ENCODE measurements at places on chromosomes 6 and 20. TPM values are rescaled to one million over a fixed set of nuclear protein-coding genes. Genes with fewer than 3 reads are reported as not detected.

- no peak for DNase-seq
Measured at GRCh38 chr20:4161401-4162251, 146.3 kb upstream of the RNF24 start.

GRCh38 chr6:101462576-101462975, 69.1 kb downstream of the GRIK2 start:
- no peak for DNase-seq

- DNase-seq, result no peak
Measured at GRCh38 chr20:59145924-59146779, 17.5 kb upstream of the ZNF831 start.

GRCh38 chr6:53931086-53931485, 136.3 kb downstream of the LRRC1 start:
- no peak for DNase-seq

DNA sequence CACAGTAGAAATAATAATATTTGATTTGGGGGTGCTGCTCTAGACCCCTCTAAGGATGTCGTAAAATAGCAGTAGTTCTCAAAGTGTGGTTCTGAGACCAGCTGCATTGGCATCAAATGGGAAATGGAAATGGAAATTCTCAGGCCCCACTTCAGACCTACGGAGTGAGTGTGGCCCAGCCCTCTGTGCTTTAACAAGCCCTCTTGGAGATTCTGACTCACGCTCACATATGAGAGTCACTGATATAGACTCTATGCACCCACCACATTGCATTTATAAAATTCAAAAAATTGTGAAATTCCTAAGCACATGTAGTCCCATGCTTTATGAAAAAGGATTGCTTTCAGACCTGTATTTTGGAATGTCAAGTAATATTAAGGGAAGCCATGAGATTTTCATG, 14.2 kb upstream of the PPP1R16B start:
- no peak for DNase-seq

DNA sequence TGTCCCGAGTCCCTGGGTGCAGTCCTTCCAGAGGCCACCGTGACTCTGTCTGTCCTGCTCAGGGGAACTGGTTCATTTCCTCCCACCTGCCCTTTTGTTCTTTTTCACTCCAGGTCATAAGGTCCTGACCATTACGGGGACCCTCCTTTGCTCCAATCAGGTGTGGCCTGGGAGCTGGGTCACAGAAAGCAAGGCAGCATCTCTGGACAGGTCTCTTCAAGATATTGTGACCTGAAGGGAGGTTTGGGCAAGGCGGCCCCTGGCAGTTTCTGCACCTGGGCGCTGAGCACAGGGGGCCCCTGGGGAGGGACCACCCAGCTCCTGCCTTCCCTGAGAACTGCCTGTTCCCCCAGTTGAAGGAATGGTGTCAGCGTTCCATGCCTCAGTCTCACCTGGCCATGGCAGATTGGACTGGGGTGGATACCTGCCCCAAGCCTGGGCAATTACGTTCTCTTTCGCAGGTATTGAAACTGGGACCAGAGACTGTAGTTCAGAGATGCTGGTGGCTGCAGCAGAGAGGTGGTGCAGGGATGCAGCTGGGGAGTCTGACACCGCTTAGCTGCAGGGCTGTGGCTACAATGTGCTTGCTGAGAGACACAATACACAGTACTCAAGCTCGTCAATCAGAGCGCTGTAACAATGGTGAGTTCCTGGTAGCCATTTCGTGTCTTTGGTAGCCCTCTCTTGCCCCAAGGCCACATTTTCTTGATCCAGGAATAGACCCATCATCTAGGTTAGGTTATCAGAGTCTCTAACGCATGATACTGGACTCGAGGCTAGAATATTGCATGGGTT, 15.6 kb upstream of the NELFCD start:
- no peak for DNase-seq

DNA sequence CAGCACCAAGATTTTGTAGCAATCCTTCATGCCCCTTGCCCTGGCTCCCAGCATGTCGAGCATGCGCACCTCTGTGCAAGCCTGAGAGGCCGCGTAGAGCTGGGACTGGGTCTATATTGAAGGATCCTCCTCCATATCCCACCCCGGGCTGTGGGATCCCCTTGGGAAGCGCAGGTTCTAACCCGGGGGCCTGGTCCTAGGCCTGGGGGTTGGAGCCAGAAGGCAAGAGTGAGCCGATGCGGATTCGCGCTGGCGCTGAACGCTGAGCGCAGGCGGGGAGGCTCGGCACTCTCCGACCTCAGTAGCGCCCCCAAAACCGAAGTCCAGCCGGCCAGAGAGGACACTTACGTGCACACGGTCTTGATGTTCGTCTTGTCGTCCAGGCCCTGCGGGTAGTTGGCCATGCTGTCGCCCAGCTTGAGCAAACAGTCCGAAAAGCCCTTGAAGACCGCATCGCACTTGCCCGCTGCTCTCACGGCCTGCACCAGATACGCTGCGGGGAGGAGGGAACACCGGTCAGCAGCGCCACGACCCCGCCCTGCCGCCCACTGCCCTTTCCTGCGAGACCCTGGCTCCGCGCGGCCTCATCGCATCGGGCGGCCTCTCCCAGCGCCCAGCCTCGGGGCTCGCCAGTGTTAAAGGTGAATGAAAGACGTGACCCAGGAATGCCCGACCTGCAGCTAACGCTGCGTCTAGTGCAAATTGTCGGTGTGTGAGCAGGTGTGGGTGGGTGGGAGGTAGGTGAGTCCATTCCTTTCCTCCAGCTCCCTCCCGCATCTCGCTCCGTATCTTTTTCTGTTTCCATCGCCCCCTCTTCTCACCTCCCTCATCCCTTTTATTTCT, 4.5 kb downstream of the NRN1 start:
- no peak for DNase-seq

DNA sequence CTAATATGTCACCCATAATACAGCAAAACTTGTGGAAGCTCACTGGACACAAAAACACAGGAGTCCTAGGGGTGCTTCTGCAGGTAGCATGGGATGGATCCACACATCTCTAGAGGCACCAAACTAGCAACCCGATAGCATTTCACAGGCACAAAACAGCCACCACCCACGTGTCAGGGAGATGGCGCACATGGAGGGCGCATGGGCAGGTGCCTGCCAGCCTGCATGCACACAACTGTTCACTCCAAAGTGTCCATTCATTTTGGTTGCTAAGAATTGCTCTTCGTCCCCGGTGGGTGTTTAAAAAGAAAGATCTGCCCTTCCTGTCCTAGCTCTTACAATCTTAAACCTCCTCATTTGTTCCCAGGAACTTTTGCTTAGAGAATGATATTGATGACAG, 171.3 kb downstream of the SYNDIG1 start:
- DNase-seq, result no peak

- no peak for DNase-seq
Measured at GRCh38 chr6:32764048-32764447, 716 bp upstream of the HLA-DQB2 start.

DNA sequence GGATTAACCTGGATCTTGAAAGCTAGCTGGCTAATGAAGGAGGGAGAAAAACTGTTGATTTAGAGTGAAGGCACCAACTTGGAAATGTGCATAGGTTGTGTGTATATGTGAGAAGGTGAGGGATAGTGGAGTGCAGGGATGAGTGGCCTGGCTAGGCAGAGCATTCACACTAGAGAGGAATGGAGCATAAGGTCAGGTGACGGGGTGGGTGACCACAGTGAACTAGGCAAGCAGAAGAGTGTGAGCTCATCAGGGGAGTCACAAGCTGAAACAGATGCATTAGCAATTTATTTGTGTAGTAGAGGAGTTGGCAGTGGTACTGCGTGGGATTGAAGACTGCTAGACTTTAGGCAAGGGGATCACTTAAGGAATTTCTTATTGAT, 10.5 kb downstream of the ANKRD66 start:
- no peak for DNase-seq

- no peak for DNase-seq
Measured at GRCh38 chr20:62060631-62061541, 4.8 kb downstream of the TAF4 start.

DNA sequence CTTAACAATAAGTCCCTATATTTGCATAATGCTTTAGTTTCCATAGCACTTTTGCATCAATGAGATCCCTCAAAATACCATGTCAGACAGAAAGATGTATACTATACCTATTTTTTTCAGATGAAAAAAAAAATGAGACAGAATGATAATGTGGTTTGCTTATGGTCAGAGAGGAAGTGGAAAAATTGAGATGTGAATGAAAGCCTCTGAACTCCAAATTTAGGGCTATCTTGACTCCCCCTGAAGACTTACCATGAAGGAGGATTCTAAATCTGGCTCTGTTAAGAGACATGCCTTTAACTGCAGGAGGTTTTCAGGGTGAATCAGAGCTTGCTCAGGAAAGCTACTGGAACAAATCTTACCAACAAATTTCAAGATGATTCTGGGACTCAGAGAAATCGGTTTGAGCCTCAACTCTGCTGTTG, 176.2 kb downstream of the ISM1 start:
- DNase-seq, result no peak

DNA sequence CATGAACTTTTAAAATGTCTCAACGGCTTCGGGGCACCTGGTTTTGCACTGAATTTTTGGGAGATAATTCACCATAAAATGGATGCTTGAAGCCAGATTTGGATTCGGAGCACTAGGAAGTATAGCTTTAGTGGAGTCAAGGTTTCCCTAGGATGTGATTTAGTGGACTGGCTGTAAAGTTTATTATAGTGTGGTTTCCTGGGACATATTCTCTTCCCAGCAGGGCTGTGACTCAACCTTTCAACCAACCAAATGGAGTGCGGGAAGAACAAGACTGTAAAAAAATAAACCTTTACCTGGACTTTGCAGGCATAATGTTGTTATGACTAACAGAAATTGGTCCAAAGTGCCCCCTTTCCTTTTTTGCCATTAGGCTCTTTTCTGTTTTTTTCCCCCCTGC, 327.4 kb upstream of the MAN1A1 start:
- DNase-seq, result no peak

GRCh38 chr20:51046021-51046985, 23.4 kb upstream of the KCNG1 start:
- DNase-seq, result no peak

GRCh38 chr20:52936351-52937340, 35.5 kb upstream of the TSHZ2 start:
- no peak for DNase-seq

- no peak for DNase-seq
Measured at GRCh38 chr20:41344938-41345728, 4.5 kb downstream of the LPIN3 start.

DNA sequence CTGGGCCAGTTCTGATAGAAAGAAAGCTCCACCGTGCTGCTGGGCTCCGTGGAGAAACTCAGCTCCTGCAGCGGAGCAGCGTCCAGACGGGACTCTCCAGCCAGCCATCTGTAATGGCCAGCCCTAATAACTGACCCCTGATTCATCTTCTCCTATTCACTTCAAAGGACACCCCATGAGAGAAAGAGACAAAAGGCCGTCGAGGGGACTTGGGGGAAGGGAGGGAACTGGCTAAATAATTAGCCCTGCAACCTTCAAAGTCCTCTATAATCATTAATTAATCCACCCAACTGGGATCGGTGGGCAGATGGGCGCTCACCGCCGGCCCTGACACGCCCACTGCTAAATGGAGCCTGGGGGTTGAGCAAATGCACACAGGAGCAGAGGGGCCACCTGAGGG, 512.4 kb downstream of the CD83 start:
- DNase-seq, result no peak

GRCh38 chr6:7042654-7043545, 64.9 kb upstream of the RREB1 start:
- DNase-seq, result no peak

- DNase-seq, result no peak
Measured at GRCh38 chr20:31675828-31676608, 38.3 kb downstream of the COX4I2 start.

GRCh38 chr20:4153661-4154238, 138.4 kb upstream of the RNF24 start:
- no peak for DNase-seq

- DNase-seq, result no peak
Measured at GRCh38 chr20:5650280-5650691, 99.9 kb upstream of the SHLD1 start.

DNA sequence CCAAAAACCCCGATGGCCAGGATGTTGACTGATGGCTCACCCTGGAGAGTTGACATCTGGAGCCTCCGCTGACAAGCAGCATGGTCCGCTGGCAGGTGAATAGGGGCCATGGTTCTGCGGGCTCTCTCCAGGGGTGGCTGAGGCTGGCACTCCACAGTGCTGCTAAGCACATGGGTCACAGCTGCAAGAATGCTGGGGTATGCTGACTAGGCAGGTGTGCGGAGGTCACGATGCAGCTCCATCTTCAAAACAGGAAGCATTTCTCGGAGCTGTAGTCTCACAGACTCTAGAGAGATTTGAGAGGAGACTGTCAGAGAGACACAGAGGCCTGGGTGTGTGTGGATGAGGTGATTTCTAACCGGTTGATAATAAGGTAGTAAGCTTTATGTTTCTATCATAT, 341.6 kb downstream of the NRN1 start:
- DNase-seq, result no peak

- no peak for DNase-seq
Measured at GRCh38 chr6:74991573-74992332, 214.1 kb downstream of the COL12A1 start.

DNA sequence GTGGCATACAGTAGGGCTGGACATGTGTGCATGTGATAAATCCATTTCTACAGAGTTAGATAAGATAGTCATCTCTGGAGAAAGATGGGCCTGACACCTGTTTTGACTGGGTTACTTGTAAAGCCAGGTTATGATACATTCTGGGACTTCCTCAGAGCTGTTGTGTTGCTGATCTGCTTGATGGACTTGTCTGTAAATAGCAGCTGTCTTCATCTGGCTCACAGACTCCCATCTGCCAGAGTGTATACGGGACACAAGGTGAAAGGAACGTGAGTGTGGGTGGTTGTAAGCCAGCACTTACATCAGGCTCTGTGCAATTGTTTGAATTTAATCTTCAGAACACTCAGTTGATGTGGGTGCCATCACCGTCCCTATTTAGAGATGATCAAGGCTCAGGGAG, 49.8 kb downstream of the ZDHHC14 start:
- DNase-seq, result no peak

GRCh38 chr6:129903082-129903481, 42.0 kb upstream of the TMEM244 start:
- no peak for DNase-seq

The EYS gene
- polyA plus RNA-seq, result 0.66 TPM

The LY6G6F gene
- polyA plus RNA-seq, result 1.5 TPM

The LBP gene
- polyA plus RNA-seq, result not detected

The PPP2R5D gene
- polyA plus RNA-seq, result 60.3 TPM

The INSM1 gene
- polyA plus RNA-seq, result not detected

The EPM2A gene
- polyA plus RNA-seq, result 14.7 TPM

The ARMC2 gene
- 12.0 TPM for polyA plus RNA-seq

The HSD17B8 gene
- 10.7 TPM for polyA plus RNA-seq

The GPANK1 gene
- polyA plus RNA-seq, result 23.2 TPM

The SNAI1 gene
- 9.8 TPM for polyA plus RNA-seq

The TP53TG5 gene
- polyA plus RNA-seq, result 0.42 TPM

The ISM1 gene
- polyA plus RNA-seq, result 5.3 TPM
